Right cardiac atrium (tissue), 5 donors: ENCODE measurements at places on chromosomes 12 and 14.
A peak's percentile ranks its signal among the peaks of the same experiment; 100 is the strongest.

DNA sequence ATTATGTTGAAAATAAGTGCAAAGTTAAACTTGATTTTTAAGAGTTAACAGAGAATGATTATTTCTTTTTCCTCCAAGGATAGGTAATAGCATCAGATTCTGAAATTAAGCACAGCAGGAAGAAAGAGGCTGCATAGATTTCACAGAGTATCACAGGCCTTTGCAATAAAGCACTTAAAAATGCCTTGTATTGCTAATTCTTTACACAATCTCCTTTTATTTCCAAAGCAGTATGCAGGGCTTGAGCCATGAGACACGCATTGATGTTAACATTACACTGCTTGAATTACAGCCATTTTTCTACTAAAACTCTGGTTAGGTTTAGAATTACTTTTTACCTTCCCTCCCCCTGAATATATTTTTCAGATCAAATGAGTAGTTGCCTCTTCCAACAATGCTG is 398.3 kb downstream of the BCAT1 start:
- no peak for DNase-seq

DNA sequence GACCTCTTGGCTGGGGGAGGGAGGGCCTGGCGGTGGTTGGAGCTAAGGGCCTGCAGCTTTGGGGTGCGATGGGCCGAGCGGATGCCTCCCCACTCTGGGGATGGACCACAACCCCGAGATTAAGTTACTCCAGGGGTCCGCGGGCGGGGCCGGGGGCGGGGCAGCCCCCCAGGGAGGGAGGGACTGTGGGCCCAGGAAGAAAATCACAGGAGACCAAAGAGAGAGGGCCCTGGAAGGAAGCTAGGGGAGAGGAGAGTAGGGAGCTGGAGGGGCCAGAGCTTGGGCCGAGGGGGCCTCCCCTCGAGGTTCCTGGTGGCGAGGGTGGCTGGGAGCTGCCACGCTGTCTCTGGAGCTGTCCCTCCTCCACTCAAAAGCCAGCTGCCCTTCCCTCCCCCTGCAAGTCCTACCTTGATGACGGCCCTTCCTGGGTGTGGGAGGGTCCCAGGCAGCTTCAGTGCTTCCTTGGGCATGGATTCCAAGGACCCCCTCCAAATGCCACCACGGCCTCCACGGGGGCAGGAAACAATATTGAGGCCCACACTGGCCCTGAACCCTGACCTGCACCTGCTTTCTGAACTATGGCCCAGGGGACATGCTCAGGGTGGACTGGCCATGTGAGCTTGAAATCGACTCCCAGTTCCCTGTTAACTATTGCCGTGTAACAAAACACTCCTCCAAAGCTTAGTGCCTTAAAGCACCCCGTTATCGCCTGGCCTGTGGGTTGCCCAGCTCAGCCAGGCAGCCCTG is 610 bp upstream of the NUDT14 start:
- DNase-seq = peak; percentile 58

GRCh38 chr14:30410986-30411385 is 148.0 kb upstream of the G2E3 start:
- DNase-seq = no peak

- DNase-seq = peak; percentile 58
These were observed 122.1 kb downstream of the CALM1 start for GRCh38 chr14:90518941-90519256.

- no peak for DNase-seq
These were observed 28.3 kb upstream of the ETFBKMT start for GRCh38 chr12:31631023-31631724.

DNA sequence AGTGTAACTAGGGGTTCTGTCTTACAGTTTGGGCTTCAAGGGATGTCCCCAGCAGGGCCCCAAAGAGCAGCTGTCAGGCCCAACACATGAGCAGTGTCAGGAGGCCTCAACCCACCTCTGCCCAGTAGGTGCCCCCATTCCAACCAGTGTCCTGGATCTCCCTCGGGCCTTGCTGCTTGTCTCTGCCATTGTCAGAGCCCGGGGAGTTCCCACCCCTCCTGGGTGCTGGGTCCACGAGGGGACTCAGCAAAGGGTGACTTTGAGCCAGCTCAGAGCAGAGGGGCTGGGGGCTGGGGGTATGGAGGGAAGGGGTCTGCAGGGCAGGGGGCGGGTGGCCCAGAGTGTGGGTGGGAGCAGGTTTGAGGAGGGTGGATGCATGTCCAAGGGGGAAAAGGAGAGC is 18.0 kb upstream of the BEGAIN start:
- DNase-seq = no peak

DNA sequence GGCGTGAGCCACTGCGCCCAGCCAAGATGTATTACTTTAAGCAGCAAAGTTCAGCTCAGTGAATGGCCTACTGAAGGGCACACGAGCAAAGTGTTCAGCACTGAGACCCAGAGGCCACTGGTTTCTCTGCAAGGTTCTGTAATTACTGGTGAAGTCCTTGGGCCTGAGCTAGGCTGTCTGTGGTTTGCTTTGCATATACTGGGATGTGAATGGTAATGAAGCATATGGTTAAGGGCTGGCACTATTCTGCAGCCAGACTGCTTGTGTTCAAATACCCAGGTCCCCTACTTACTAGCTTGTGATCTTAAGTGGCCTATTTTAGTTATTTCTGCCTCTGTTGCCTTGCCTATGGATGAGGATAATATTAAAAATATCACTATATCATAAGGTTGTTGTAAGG is 72.0 kb downstream of the LLPH start:
- DNase-seq = no peak
